ENCODE measurements at places on chromosomes 16 and 17.

- DNase-seq = peak; percentile 11
These were observed 57.3 kb downstream of the RAP1GAP2 start for GRCh38 chr17:2853283-2854142.

DNA sequence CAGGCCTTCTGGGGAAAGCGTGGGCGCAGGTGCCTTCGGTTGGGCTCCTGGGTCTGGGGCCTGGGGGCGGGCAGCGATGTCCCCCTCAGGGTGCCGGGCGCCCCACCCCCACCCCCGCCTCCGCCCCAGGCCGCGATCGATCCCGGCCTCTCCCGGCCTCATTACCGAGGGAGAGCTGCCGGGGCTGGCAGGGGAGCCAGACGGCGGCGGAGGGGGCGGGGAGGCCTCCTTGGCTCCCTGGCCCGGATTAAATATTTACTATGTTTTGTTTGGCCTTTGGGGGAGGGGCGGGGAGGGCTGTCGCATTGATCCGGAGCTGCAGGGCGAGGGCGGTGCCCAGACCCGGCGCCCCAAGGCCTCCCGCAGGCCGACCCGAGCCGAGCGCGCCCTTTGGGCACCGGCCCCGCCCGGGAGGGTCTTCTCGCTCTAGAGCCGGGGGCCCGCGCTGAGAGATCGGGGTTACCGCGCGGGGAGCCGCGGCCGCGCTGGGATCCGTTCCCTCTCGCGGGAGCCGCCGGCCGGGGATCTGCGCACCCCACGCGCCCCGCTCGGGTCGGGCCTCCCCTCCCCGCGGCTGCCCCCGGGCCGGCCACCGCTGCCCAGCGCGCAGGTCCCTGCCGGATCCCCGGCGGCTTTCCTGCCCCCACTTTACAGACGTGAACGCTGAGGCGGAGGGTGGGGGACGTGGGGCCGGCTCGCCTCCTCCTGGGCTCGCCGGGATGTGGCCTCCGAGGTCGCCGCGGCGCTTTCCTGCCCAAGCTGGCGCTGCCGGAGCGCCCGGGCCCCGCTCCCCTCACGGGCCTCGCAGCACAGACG is 27.0 kb downstream of the RTN4RL1 start:
- no peak for DNase-seq

GRCh38 chr17:80358131-80358530 is 56.8 kb upstream of the ENDOV start:
- no peak for DNase-seq

DNA sequence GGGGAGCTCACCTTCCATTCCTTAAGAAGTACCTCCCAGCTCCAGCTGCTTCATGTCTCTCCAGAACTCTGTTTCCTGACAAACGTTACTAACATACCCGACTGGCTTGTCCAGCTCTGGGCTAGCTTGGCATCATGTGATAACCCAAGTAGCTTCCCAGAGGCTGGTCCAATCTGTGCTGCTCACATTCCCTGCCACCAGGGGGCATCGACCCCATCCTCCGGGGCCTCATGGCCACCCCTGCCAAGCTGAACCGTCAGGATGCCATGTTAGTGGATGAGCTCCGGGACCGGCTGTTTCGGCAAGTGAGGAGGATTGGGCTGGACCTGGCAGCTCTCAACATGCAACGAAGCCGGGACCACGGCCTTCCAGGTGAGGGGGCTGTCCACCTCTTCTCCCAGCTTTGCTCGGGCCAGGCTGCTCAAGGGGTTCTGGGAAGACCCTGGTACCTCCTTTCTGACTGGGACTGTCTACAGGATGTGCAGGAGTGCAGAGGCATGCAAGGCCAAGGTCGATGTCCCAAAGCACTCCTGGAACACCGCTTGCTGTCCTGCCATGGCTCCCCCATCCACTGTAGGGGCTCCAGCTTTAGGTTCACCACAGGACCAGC is 7.6 kb downstream of the EPX start:
- DNase-seq = peak; percentile 60

- no peak for DNase-seq
These were observed 96.8 kb downstream of the IRF8 start for GRCh38 chr16:85995541-85996423.

- DNase-seq = no peak
These were observed 49.7 kb downstream of the TOX3 start for GRCh38 chr16:52497067-52497816.

GRCh38 chr17:63762161-63763078 is 11.0 kb downstream of the CCDC47 start:
- DNase-seq = no peak

- DNase-seq = no peak
These were observed 837 bp downstream of the LRRC59 start for GRCh38 chr17:50396261-50397110.

- no peak for DNase-seq
These were observed 279.2 kb upstream of the RPL38 start for GRCh38 chr17:73924114-73924908.

- no peak for DNase-seq
These were observed 71.7 kb downstream of the CDC27 start for GRCh38 chr17:47117386-47117785.

DNA sequence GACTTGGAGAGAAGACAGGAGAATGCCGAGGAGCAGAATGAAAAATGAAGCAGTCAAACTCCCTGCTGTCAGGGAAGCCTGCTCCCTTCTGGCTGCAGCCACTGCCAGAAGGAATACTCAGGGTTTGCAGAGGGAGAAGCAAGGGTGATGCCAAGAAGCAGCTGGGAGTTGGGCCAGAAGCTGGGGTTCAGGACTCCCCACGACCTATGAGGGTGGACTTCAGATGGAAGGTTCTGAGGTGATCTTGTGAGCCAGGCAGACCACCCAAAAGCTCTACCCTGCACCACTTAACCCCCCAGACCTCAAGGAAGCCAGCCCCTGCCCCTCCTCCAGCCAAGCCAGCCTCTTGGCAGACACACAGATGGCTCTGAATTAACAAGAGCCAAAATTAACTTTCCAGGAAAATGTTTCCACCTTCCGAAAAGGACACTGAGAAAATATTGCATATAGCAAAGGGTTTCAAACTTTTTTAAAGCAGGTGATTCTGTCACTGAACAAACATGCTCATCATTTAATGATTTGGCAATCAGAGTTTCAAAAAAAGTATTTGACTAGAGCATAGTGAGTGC is 126.0 kb upstream of the ERCC4 start:
- DNase-seq = no peak

- DNase-seq = no peak
These were observed 63.5 kb upstream of the TEX2 start for GRCh38 chr17:64326420-64327054.

GRCh38 chr16:25065899-25066298 is 45.6 kb upstream of the LCMT1 start:
- DNase-seq = no peak

GRCh38 chr17:21318439-21318838 is 33.9 kb downstream of the MAP2K3 start:
- no peak for DNase-seq

GRCh38 chr17:47792979-47793378 is 28.6 kb downstream of the OSBPL7 start:
- no peak for DNase-seq

GRCh38 chr16:80518436-80518835 is 22.4 kb upstream of the DYNLRB2 start:
- no peak for DNase-seq

GRCh38 chr16:10883004-10883403 is 6.0 kb downstream of the CIITA start:
- DNase-seq = no peak

DNA sequence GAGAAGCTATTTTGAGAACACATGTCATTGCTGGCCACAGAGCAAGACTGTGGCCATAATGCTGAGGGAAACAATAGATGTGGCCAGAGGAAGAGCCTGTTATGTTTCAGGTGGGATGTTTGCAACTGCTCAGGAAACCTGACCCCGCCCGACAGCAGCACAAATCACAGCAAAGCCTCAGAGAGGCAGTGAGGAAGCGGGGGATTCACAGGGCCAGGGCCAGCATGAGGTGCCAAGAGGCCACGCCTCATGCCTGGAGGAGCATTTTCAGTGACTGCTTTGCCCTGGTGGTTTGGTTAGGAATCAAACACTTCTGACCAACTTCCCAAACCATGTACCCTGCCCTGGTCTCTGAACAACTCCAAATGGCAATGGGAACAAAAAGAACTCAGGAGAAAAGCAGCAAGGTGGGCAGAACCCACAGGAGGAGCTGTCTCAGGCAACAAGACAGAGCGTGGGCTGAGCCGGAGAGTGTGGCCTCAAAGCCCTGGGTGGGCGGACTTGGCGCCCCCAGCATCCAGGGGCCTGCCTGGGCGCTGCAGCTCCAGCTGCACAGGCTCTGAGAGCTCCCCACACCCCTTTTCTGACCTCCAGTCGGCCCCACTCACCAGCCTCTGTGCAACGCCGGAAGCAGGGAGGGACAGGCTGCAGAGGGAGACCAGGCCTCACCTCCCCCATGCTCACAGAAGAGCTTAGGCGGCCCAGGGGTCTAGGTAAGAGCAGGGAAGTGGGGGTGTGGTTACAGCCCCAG is 20.6 kb downstream of the HIC1 start:
- no peak for DNase-seq

GRCh38 chr17:34845296-34845695 is 116.0 kb downstream of the CCT6B start:
- DNase-seq = no peak

All from stimulated activated CD8-positive, alpha-beta memory T cell treated with anti-CD3 and anti-CD28 coated beads, Interleukin-2, amount 100 ng/mL, for 48 hours (primary cell).